ENCODE measurements at places on chromosomes 6 and 20.
A peak's percentile ranks its signal among the peaks of the same experiment; 100 is the strongest.

DNA sequence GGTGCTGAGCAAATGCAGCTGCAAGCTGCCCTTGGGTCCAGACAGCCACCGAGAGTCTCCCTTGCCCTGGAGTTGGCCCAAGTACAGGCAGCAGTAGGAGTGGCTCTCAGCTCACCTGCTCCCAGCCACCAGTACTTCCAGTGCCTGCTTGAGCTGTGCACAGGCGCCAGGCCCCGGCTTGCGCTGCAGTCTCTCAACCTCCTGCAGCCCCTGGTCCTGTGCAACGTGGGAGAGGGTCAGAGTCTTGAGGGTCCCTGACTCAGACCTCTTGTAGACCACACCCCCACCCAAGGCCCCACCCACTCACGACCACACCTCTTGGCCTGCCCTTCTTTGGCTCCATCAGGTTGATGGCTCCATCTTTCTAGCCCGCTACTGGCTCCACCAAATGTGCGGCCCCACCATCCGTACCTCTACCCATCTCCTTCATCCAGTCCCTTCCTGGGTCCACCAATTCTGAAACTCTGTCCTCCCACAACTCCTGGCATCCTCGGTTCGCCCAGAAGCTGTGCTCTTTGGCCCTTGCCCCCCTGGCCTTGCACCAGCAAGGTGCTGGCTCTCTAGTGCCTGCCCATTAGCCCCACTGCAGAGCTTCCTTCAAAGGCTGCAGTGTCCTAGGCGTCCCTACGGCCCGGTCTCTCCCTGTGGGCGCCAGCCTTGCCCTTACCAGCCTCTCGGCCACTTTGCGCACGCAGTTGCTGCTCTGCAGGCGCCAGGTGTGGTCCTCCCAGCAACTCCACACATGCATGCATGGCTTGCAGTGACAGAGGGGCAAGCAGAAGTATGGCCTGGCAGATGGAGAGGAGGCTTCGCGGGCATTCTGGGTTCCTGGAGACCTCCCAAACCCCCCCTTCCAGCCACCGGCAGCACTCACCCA lies 16.5 kb upstream of the SPAG4 start:
- DNase-seq, result no peak

GRCh38 chr6:52251113-52251512 lies 6.8 kb upstream of the IL17F start:
- DNase-seq, result no peak

DNA sequence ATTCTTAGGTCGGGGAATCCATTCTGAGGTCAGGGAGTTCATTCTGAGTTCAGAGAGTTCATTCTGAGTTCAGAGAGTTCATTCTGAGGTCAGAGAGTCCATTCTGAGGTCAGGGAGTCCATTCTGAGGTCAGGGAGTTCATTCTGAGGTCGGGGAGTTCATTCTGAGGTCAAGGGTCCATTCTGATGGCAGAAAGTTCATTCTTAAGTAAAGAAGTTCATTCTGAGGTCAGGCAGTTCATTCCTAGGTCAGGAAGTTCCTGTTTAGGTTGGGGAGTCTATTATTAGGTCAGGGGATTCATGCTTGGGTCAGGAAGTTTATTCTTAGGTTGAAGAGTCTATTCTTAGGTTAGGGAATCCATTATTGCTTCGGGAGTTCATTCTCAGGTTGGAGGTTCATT lies 16.5 kb upstream of the NXT1 start:
- no peak for DNase-seq

DNA sequence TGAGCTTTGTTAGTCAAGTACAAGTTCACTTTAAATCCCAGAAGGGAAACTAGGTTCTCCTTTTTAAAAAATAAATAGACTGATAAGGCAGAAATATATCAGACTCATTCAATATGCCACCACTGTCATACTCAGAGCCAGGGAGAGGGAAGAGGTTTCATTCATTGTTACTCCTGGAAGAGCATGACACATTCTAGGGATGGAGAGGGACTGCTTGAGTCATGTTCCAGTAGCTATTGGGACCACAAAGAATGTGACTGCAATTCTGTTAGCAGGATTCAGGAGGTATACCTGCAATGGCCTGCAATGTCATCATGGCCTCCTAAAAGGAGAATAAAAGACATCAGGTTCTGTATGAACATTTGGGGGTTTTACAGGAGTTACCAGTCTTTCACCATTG lies 167.6 kb downstream of the TFAP2B start:
- peak; percentile 15 for DNase-seq

DNA sequence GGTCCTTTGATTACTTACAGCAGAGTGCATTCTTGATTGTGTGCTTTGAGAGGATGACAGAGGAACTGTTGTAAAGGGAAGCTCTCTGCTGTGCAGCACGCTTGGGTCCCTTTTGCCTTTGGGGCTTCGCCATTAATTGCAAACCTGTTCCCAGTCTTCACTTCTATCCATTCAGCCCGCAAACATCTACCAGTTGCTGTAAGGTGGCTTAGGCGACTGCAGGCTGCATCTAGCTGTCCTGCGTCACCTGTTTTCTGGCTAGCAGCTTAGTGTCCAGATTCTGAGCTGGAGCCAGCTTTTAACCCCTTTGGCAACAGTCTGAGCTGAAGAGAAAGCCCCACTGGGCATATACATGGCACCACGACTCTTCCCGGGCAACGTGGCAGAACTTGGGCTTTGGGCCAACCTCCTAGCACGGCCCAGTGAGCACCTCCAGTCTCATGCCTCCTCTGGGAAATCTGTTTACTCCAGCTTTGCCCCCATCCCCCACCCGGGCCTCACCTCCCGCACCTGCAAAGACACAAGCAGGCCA lies 2.5 kb upstream of the FASTKD5 start:
- DNase-seq, result no peak

GRCh38 chr20:59661621-59662020 lies 57.3 kb downstream of the PHACTR3 start:
- no peak for DNase-seq

GRCh38 chr6:111800259-111800765 lies 72.9 kb downstream of the FYN start:
- DNase-seq, result no peak

- DNase-seq, result no peak
These were observed 47.9 kb downstream of the BTBD3 start for GRCh38 chr20:11965602-11966001.

DNA sequence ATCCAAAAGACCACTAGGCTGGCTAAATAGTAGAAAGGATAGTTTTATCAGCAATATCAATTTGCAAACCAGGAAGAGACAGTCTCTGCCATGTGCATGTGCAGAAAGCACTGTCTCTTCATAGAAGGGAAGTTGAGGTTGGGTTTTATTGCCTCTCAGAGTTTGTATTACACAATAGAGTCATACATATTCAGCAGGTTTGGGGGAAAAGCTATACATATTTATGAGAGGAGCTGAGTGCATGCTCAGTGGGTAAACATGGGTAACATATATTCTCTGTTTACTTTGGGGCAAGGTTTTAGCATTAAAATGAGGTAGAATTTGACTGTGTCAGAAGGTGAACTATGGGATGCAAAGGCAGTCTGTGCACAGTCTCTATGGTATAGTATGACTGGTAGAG lies 14.9 kb downstream of the TMEM170B start:
- DNase-seq, result no peak

DNA sequence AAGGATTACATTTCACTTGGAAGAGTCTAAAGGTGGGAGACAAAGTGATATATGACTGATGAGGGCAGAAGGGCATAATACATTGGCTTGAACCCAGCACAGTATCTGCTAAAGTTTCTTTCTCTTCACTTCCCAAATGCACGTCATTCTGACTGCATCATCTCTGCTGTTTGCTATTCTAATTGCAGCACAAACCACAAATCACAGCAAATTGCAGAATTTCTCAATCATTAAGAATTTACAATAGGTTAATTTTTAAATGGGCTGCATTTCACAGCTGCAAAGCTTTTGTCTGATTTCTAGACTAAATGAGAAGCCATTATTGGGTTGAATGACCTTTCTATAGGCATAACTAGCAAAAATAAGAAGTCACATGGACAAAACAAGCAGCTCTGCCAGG lies 337.0 kb downstream of the RNGTT start:
- DNase-seq, result no peak

DNA sequence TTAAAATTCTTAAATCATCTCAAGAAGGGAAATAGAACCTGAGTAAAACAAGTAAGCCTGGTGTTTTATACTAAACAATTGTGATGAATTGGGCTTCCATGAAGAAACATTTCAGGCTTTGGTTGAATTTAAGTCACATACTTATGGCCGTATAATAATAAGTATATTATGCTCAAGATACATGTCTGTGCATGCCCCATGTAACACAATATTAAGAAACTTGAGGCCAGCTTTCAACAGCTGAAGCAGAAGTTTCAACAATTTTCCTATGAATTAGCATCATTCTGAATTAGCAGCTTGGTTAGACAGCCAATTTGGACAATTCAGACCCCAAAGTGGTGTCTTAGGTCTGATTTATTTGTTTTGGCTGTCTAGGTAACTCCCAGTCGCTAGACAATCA lies 243.7 kb downstream of the MYLK4 start:
- no peak for DNase-seq

GRCh38 chr6:53263917-53264316 lies 84.8 kb downstream of the ELOVL5 start:
- no peak for DNase-seq

GRCh38 chr6:53203483-53203882 lies 54.8 kb upstream of the GCM1 start:
- no peak for DNase-seq

DNA sequence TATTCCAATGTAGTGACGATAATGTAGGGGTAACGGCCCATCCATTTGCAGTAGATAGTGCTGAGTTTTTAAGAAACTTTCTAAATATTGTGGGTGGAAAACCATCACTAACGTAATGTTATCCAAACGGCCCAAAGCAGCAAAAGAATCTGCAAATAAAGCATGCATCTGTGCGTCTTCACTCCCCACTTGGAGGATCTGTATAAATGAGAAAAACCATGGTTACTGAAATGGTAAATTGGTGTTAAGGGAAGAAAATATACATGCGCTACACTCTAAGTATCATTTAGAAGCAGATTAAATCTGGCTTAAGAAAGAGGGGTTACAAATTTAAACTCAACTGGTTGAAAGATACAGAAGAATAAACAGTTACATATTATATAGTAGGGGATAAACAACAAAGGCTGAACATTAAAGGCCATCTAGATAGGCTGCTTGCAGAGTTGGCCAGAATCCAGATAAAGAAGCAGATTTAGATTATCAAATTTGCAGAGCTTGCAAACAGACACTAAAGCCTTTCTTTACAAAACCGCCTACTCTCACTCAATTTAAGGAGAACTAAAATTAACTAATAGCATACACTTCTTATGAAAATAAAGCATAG lies 93.3 kb downstream of the SESN1 start:
- DNase-seq, result no peak

GRCh38 chr6:30066082-30066481 lies 916 bp upstream of the PPP1R11 start:
- no peak for DNase-seq

DNA sequence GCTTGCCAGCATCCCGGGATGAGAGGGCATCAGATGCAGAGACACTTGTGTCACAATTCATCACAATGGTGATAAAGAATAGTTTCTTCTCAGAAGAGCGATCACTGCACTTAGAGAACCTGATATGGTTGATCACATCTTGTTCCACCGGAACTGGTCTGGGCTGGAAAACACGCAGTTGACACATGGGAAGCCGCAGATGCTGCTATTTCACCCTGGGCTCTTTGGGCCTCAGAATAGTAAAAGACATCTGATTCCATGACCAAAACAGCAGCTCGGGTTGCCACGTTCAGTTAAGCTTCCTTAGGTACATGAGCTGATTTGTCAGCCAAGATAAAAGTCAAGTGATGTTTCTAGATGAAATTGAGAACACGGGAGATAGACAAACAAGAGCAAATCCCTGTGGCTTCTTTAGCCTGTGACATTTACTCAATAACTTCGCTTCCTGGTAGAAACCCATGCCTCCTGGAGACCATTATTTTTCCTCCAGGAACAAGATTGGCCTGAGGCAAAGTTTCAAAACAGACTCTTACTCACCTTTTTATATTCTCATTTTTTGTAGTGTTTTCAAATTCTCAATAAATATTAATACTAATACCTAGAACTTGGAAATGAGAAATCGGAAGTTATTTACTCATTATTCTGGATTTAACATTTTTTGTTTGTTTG lies 59.4 kb downstream of the TRMT6 start:
- DNase-seq, result no peak

GRCh38 chr20:19071446-19071725 lies 141.1 kb upstream of the SLC24A3 start:
- no peak for DNase-seq

DNA sequence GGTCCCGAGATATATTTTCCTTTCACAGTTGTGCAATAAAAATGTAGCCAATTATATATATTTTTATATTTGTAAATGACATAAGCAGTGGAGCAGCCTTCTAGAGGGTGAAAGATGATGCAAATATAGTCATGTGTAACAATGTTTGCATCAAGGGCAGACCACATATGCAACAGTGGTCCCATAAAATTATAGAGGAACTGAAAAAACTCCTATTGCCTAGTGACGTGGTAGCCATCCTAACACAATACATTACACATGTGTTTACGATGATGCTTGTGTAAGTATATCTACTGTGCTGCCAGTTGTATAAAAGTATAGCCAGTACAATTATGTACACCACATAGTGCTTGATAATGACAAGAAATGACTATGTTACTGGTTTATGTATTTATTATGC lies 162.8 kb downstream of the ZFAND3 start:
- no peak for DNase-seq

DNA sequence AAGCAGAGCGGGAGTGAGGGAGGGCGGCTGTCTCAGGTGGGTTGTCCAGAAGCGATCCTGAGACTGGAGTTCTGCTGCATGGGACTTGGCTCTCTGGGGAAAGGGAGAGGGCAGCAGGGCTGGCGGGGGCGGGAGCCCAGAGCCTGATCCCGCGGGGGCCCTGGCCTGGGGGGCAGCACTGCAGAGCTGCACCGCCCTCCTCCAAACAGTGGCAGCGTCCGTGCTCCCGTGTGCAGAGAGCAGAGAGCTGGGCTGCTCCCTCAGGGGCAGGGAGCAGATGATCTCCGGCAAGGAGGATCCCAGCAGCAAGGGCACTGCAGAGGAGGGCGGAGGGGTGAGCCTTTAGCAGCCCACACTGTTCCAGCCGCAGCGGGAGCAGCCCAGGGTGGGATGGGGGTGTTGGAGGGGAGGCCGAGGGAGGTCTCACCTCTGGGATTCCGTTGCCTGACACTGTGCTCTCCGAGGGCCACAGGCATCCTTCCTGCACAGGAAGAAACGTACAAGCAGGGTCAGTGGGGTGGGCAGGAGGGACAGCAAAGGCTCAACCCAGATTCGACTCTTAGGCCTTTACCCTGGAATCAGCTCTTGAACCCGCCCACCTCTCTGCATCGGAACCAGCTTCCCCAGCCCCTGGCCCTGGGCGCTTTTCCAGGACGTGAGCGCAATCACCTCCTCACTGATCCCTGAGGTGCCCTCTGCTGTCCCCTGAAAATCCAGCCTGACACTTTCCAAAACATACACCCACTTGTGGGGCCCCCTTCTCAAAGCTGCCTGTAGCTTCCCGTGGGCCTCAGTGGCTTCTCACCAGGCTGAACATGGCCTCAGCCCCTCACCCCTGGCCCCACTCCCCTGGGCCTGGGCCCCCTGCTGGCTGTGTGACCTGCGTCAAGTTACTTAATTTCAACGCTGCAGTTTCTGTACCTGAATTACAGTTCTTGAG lies 32.6 kb upstream of the ZBP1 start:
- no peak for DNase-seq

GRCh38 chr6:25709761-25710160 lies 44.8 kb upstream of the SLC17A4 start:
- DNase-seq, result no peak

GRCh38 chr6:20673458-20673857 lies 139.2 kb downstream of the CDKAL1 start:
- DNase-seq, result peak; percentile 2

- DNase-seq, result no peak
These were observed 35.1 kb downstream of the SYNJ2 start for GRCh38 chr6:158016571-158017383.

- peak; percentile 94 for DNase-seq
These were observed 273.0 kb upstream of the PREP start for GRCh38 chr6:105675715-105676397.
